ENCODE measurements at places on chromosomes 6 and 20. TPM values are rescaled to one million over a fixed set of nuclear protein-coding genes. Genes with fewer than 3 reads are reported as not detected.

MUC21 gene
- not detected for total RNA-seq

DNA sequence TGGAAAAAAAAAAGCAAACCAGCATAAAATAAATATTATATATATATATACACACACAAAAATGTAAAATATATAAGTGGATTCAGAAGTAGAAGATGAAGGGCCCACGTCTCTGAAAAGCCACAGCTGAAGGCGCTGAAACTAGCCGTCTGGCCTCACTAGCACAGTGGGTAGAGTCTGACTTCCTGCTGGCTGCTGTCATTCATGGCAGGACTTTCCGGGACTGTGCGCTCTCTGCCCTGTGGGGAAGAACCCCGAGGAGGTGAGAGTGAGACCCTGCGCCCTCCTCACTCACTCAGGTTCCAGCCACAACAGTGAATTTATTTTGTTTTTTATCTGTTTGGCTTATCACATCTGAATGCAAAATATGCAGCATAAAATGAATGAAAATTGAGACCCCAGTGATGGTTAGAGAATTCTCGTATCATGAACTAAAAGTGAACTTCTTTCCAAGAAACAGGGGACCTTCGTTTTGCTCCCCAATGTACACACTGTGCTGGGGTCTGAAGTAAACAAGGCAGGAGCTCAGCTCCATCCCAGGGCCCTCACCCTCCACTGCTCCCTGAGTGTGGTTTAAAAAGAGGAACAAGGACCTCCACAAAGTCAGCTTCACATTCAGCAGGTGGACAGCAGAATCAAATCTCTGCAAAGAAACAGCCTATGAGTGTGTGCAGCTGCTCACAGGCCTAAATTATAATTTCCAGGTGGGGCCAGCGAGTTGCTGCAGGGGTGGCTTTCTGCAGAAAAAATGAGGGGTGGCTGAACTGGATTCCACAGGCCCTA is 1.3 kb upstream of the RAMACL start:
- no peaks in the 10 kb centered on the region for H3K4me1 ChIP-seq
- DNase-seq = no peak
- no peak overlapping the region for H3K27ac ChIP-seq
- no peaks in the 10 kb centered on the region for H3K27me3 ChIP-seq
- H3K4me3 ChIP-seq = no peak overlapping the region

DNA sequence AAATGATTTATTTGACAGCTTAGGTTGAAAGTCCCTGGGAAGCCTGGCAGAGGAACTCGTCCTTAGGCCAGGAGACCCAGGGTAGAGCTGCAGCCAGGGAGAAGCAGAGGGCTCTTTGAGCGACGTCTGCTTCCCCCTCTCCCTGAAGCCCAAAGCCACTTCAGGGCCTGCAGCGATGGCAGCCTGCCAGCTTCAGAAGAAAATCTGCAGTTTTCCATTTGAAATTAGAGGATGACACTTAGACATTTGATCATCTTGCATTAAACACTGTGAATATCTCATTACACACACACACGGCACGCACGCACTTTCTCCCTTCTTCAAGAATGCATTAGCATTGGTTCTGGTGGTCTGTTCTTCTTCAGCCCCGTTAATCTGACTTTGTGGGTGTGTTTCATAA is 96.5 kb downstream of the PLEKHG1 start:
- no peak overlapping the region for H3K27ac ChIP-seq
- no peaks in the 10 kb centered on the region for H3K36me3 ChIP-seq
- DNase-seq = no peak
- no peaks in the 10 kb centered on the region for H3K27me3 ChIP-seq

GRCh38 chr6:156808287-156808686 is 31.1 kb downstream of the ARID1B start:
- no peaks in the 10 kb centered on the region for H3K4me1 ChIP-seq
- DNase-seq = no peak
- H3K27me3 ChIP-seq = no peaks in the 10 kb centered on the region
- H3K27ac ChIP-seq = no peak overlapping the region

GRCh38 chr6:81999826-82000225 is 247.3 kb upstream of the TENT5A start:
- H3K36me3 ChIP-seq = no peaks in the 10 kb centered on the region
- H3K4me3 ChIP-seq = no peak overlapping the region
- no peaks in the 10 kb centered on the region for H3K4me1 ChIP-seq
- H3K27me3 ChIP-seq = no peaks in the 10 kb centered on the region
- H3K27ac ChIP-seq = no peak overlapping the region

GRCh38 chr20:53331151-53331973 is 262.3 kb downstream of the ZNF217 start:
- no peak overlapping the region for H3K4me3 ChIP-seq
- H3K36me3 ChIP-seq = no peaks in the 10 kb centered on the region
- no peaks in the 10 kb centered on the region for H3K27me3 ChIP-seq
- no peaks in the 10 kb centered on the region for H3K4me1 ChIP-seq

ASIP gene
- not detected for total RNA-seq

SOX18 gene
- total RNA-seq = 8.4 TPM

GRCh38 chr20:24545168-24545567 is 75.7 kb downstream of the SYNDIG1 start:
- no peaks in the 10 kb centered on the region for H3K4me1 ChIP-seq
- no peaks in the 10 kb centered on the region for H3K27me3 ChIP-seq
- no peaks in the 10 kb centered on the region for H3K36me3 ChIP-seq
- DNase-seq = no peak
- H3K4me3 ChIP-seq = no peak overlapping the region

POPDC3 gene
- not detected for total RNA-seq

- H3K27ac ChIP-seq = no peak overlapping the region
- DNase-seq = no peak
- H3K4me1 ChIP-seq = no peaks in the 10 kb centered on the region
- H3K4me3 ChIP-seq = no peak overlapping the region
- H3K27me3 ChIP-seq = no peaks in the 10 kb centered on the region
These were observed 159.4 kb downstream of the FAXC start for GRCh38 chr6:99189823-99190721.

TAB2 gene
- 36.7 TPM for total RNA-seq

KCNG1 gene
- total RNA-seq = 10.3 TPM

PBOV1 gene
- not detected for total RNA-seq

DNA sequence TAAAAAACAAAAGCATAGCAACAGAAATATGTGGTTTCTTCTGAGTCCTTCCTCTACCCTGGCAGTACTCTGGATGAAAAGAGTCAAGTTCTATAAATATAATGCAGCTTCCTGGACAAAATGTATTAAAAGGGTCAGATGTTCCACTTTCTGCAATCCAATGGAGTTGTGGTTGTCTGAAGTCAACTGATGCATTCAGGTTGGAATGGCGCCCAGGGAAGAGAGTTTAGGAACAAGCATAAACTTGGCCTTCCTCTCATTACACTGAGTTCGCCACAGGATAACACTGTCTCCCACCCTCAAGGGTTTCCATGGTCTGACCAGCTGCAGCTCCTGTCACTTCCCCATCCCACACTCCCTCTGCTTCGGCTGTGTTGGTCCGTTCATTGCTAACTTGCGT is 66.4 kb downstream of the PLEKHG1 start:
- H3K36me3 ChIP-seq = no peaks in the 10 kb centered on the region
- H3K4me1 ChIP-seq = no peaks in the 10 kb centered on the region
- no peak for DNase-seq
- H3K27me3 ChIP-seq = no peaks in the 10 kb centered on the region
- H3K27ac ChIP-seq = no peak overlapping the region

DNA sequence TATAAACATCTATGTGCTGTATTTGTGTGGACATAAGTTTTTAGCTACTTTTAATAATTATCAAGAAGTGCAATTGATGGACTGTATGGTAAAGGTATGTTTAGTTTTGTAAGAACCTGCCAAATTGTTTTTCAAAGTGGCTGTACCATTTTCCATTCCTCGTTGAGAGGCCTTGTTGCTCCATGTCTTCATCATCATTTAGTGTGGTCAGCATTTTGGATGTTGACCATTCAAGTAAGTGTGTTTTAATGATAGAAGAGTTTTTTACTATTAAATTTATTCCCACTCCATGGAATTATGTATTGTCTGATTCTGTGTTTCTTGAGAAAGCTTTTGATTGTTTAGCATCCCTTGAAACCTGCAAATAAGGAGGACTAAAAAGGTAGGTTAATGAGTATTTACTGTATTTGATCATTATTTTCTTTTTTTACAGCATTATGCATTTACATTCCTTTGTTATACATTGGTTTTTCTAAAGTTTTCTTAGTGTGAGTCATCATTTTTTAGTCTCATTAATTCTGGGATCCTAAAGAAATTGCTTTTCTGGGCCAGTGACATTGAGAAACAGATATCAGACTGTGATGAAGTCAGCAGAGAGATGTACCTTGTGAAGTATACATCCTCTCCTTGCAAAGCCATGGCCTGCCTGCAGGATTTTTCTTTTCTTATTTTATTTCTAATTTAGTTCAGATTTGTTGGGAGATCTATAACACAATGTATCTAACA is 312.8 kb upstream of the PTCHD4 start:
- no peak for DNase-seq
- no peaks in the 10 kb centered on the region for H3K27me3 ChIP-seq
- no peaks in the 10 kb centered on the region for H3K4me1 ChIP-seq
- H3K27ac ChIP-seq = no peak overlapping the region
- H3K4me3 ChIP-seq = no peak overlapping the region

GRCh38 chr20:47713878-47714450 is 71.3 kb downstream of the SULF2 start:
- no peaks in the 10 kb centered on the region for H3K4me1 ChIP-seq
- H3K27me3 ChIP-seq = no peaks in the 10 kb centered on the region
- no peak overlapping the region for H3K4me3 ChIP-seq
- DNase-seq = no peak

DNA sequence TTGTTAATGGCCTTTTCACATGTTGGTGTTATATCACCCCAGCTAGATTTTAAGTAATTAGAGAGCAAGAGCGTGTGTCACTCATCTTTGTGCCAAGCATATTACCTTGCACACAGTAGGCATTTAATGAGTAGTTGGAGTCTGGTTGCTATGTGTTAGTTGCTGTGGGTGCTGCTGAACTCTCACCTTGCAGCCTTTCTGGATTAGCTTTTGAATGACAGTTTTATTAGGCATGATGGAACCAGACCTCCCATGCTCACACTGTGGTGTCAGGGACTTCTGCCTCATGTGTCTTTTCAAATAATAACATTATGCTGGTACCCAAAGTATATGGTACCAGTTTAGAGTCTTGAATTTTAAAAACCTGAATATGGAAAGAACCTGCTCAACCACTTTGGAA is 55.9 kb downstream of the TRAF3IP2 start:
- peaks cover 9% of the 10 kb centered on the region for H3K4me1 ChIP-seq
- H3K36me3 ChIP-seq = no peaks in the 10 kb centered on the region
- DNase-seq = no peak
- H3K27ac ChIP-seq = no peak overlapping the region
- no peaks in the 10 kb centered on the region for H3K27me3 ChIP-seq

ERVFRD-1 gene
- total RNA-seq = 0.10 TPM

DNA sequence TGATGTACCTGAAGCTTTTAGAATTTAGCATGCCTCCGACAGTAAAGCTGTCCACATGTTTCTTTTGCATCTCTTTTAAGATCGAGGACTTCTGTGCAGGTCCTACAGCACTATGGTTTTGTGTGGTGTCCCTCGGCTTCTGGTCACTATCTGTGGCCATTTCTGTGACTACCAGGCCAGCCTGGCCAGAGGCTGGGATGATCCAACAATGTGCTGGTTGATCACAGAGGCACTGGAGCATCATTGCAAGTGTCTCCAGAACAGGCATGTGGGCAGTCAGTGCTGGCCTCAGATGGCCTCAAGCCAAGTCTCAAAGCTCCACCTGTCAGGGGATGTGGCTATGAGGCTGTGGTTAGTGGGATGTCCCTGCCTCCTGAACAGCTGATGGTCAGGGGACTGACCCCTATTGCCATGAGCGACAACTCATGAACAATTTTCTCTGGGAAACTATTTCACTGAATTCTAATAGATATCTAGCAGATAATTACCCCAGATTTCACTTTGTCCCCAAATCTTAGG is 136.6 kb downstream of the SYNDIG1 start:
- H3K4me1 ChIP-seq = no peaks in the 10 kb centered on the region
- no peaks in the 10 kb centered on the region for H3K27me3 ChIP-seq
- no peak for DNase-seq
- no peaks in the 10 kb centered on the region for H3K36me3 ChIP-seq

GRCh38 chr20:21214431-21214830 is 88.5 kb downstream of the KIZ start:
- DNase-seq = no peak
- H3K4me3 ChIP-seq = no peak overlapping the region
- H3K36me3 ChIP-seq = no peaks in the 10 kb centered on the region
- H3K27ac ChIP-seq = no peak overlapping the region
- H3K4me1 ChIP-seq = no peaks in the 10 kb centered on the region

DNA sequence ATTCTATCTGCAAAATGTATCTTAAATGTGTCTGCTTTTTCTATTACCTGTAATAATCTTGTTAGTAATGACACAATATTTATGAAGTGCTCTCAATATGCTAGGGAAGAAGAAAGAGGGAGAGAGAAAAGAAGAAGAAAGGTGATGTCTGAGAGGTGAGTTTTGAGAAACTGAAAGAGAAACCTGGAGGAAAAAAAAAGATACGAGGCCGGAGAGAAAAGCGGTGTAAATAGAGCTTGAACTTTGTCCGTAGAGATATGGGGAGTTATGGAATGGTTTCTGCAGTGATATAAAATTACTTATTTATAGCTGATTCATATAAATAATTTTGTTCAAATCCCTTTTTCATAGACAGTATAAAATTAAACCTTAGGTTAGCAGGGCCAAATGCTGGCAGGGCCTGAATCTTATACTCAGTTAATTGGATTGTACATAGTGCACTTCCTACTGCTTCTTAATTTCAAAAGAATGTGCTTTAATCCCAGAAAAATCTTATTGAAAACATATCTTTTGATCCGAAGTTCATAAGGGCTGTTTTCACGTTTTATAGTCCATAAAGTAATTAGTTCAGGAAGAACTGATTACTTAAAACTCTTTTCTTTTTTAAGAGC is 43.0 kb downstream of the MYB start:
- no peaks in the 10 kb centered on the region for H3K36me3 ChIP-seq
- H3K4me1 ChIP-seq = no peaks in the 10 kb centered on the region
- no peak overlapping the region for H3K4me3 ChIP-seq
- H3K27ac ChIP-seq = peak overlapping the region; percentile 14

DNA sequence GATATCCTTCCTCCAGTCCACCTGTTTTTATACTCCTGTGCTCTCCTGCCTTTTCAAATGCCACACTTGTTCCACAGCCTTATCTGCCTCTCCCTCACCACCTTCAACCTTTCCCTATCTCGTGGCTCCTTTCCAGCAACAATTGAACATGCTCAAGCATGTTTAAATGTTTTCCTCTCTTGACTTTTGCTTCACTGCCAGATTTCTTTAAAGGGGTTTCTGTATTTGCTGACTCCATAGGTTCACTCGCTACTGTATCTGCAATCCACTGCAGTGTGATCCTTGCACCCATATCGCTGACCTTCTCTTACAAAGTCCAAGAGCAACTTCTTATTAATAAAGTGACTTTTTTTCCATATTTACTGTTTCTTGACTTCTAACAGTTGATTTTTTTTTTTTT is 11.2 kb upstream of the GMNN start:
- H3K27ac ChIP-seq = no peak overlapping the region
- DNase-seq = peak; percentile 60
- no peaks in the 10 kb centered on the region for H3K27me3 ChIP-seq

DNA sequence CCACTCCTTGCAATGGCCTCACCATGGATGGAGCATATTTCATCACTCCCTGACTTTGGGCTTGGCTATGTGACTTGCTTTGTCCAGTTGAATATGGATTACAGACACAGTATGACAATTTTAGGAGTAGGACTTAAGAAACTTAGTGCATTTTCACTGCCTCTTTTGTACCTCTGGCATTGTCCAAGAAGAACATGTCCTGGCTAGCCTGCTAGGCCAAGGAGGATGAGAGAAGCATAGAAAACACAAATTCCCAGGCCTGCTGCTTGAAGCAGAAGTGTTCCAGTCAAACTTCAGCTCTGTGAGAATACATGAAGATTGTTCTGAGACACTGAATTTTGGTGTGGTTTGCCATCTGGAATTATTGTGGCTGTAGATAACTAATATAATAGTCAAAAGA is 3.1 kb upstream of the MCHR2 start:
- H3K4me3 ChIP-seq = no peak overlapping the region
- H3K36me3 ChIP-seq = no peaks in the 10 kb centered on the region
- H3K27ac ChIP-seq = no peak overlapping the region

EDN3 gene
- 11.7 TPM for total RNA-seq

CGA gene
- not detected for total RNA-seq
